ENCODE measurements at places on chromosomes 2 and 18.

DNA sequence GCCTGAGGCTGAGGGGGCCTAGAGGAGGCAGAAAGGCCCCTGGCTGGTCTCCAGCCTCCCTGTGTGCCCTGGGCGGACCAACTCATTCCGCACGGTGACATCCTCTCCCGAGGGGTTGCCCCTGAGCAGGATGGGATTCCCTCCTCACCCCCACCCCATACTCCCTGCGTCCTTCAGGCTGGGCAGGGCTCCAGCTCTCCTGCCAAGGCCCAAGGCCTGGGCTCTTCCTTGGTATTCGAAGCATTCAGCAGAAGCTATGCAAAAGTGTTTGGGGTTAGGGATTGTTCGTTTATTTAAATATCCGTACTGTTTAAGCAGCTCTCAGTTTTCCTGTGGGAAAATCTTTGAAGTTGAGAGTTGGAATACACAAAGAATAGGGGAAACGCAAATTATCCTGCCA, 113.1 kb upstream of the RAB12 start:
- no peak for DNase-seq

- DNase-seq = no peak
These were observed 78.2 kb upstream of the UXS1 start for GRCh38 chr2:106272216-106272807.

DNA sequence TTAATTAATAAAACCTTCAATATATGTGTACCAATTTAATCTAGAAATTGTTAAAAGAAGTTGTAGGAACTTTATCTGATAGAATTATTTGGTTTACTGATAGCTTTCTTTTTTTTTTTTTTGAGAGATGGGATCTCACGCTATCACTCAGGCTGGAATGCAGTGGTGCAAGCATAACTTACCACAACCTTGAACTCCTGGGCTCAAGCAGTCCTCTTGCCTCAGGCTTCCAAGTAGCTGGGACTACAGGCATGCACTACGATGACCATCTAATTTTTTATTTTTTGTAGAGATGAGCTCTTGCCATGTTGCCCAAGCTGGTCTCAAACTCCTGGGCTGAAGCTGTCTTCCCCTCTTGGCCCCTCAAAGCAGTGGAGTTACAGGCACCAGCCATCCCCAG, 66.8 kb downstream of the CCDC138 start:
- DNase-seq = no peak

GRCh38 chr18:25399554-25399953, 47.6 kb upstream of the ZNF521 start:
- DNase-seq = no peak

DNA sequence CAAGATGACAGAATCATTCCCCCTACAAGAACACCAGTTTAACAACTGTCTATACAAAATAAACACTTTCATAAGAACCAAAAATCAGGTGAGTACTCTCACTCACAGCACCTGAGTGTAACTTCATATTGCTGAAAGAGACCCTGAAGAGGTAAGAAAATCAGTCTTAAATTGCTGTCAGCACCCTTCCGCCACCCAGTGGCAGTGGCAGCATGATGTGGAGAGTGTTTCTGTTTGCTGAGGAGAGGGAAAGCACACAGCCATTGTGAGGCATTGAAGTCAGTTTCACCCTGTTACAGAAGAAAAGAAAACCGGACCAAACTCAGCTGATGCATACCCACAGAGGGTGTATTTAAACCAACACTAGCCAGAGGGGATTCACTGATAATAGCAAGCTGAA, 1240.8 kb upstream of the CRIM1 start:
- no peak for DNase-seq

- no peak for DNase-seq
These were observed 208.4 kb downstream of the ANAPC1 start for GRCh38 chr2:111675419-111676194.

GRCh38 chr2:28454016-28454930, 41.6 kb upstream of the PLB1 start:
- peak; percentile 38 for DNase-seq

DNA sequence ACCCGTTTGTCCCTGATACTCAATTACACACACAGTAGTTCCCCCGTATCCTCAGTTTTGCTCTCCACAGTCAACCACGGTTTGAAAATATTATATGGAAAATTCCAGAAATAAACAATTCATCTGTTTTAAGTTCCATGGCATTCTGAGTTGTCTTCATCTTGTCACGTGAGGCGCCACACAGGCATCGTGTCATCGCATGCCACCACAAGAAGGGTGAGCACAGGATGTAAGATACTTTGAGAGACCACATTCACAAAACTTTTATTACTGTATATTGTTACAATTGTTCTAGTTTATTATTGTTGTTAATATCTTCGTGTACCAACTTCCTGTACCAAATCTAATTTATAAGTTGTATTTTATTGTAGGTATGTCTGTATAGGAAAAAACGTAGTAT, 17.7 kb downstream of the ADNP2 start:
- DNase-seq = no peak

GRCh38 chr2:110860630-110861029, 128.3 kb downstream of the ACOXL start:
- no peak for DNase-seq

DNA sequence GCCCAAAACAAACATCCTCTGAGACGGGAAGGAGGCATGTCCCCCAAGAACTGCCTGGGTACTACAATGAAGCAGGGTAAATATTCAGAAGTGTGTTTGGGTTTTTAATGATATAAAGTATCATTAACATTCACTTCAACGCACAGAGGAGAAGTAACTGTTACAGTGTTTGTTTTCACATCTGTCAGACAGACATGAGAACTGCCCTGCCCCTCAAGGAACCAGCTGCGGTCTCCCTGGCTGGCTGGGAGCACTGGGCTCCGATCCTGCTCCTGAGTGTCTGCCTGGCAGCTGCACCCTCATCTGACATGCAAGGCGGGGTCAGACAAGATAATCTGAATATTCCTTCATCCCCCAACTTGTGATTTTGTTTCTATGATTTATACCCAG, 75.6 kb downstream of the MBP start:
- no peak for DNase-seq

GRCh38 chr2:195094330-195094729, 562.7 kb upstream of the SLC39A10 start:
- DNase-seq = no peak

GRCh38 chr2:230234845-230235244, 9.3 kb downstream of the SP140 start:
- DNase-seq = no peak

- DNase-seq = no peak
These were observed 7.9 kb upstream of the TMX3 start for GRCh38 chr18:68722821-68723220.

- DNase-seq = no peak
These were observed 2.5 kb downstream of the HADHA start for GRCh38 chr2:26241928-26242436.

DNA sequence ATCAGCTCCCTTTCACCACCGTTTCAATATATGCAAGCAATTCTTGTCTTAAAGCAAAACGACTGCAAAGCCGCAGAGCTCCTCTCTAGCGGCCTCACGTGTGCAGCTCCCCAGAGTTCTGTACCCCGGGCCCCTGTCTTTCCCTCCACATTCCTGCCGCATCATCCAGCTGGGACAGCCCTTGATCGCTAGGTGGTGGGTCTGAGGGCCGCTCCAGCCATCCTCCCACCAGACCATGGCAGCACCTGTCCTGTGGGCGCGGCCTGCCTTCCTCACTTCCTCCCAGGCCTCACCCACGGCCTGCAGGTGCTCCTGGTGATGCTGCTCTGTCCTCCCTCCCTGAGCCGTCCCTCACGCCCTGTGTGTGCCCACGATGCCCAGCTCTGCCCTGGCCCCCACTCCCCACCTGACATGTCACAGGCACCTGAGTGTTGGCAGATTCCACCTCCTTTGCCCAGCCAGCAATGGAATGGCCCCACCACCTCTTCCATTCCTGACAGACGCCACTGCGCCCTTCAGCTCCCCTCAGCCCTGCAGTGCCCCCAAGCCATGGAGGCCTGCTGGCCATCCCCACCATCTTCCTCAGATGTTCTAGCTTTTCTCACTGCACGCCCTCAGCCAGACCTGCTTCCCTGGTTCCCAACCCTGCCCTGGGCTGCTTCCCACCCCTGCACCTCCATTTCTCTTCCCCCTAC, 15.3 kb upstream of the ALLC start:
- DNase-seq = peak; percentile 26

DNA sequence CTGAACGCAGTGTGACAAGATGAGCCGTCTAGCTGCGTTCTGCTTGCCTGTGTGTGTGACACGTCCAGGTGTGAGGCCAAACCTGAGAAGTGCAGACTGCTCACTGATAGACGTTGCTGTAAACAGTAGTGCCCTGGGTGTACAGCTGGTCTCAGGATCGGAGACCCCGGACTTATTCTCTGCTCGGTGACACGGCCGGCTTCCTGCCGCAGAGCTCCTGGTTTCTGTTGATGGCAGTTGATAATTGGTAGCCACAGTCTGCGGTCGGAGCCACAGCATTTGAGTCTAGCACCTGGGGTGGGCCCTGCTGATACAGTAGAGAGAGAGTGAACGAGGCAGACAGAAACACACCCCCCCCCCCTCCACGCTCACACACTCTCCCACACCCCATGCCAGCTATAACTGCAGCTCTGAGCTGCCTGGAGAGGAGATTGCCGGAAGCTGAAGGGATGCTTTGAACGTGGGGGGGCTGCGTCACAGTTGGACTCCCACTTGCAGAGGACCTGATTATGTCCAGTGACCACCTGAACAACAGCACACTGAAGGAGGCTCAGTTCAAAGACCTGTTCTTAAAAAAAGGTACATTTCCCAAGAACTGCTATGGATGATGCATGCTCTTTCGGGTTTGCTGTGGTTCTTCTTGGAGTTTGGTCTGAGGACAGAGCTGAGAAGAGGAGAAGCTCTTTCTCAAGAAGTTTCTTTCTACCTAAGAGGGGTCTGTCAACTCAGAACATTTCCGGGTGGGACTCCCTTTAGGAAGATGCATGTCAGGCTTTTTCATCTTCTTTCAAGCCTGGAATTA, 114.0 kb downstream of the FAM210A start:
- no peak for DNase-seq

DNA sequence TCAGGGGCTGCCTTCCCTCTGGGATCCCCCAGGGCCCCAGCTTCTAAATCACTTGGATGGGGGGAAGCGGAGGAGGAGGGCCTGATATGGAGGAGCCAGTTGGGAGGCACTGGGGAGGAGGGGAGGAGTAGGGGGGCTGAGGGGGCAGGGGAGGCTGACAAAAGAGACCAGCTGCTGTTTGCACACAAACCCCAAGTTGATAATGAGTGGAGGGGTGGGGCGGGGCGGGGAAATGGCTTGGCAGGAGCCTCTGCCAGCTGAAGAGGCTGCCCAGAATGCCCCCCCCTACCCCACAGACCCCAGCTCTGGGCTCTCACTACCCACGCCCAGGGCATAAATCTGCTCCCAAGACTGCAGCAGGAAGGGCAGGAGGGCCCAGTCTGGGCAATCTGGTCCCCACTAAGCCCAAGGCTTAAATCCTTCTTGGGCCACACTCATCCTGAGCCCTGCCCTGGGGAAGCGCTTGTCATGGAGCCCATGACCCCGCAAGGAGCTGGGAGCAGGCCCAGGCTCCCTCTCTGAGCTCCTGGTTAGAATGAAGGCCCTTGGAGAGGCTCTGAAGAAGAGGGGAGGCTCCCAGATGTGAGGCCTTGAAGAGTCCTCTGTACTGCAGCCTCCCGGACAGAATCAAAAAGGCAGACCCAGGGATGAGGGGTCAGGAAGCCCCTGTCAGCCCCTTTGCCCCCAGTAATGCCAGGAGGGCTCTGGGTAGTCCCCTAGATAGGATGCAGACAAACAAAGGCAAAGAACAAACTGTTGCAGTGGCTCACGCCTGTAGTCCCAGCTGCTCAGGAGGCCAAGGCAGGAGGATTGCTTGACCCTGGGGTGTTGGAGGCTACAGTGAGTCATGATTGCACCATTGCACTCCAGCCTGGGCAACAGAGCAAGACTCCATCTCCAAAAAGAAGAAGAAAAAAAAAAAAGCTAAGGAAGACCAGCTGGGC, 24.8 kb upstream of the PTMA start:
- no peak for DNase-seq

Measured in Caco-2 (cell line).